ENCODE measurements at places on chromosomes 2 and 18.
A peak's percentile ranks its signal among the peaks of the same experiment; 100 is the strongest.

- DNase-seq, result no peak
These were observed 19.8 kb downstream of the EVX2 start for GRCh38 chr2:176063958-176064357.

DNA sequence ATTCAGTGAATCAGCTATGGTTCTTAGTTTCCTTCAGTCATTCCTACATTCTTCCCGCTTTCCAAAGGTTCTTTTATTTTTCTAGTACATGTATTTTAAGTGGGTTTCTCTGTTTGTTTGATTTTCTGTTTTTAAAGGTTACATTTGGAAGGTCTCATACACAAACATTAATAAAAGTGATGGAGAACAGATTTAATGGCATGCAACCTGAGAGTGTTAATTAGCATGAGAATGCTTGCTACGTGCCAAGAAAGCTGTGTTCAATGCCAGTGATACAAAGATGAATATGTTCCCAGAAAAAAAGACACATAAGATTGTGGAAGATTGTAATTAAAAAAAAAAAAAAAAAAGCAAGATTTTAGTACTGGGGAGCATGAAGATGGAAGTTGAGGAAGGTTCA lies 61.8 kb upstream of the CDC42EP3 start:
- DNase-seq, result no peak

- DNase-seq, result no peak
These were observed 82.4 kb upstream of the PDE1A start for GRCh38 chr2:182509216-182509615.

- no peak for DNase-seq
These were observed 115.3 kb upstream of the THOC1 start for GRCh38 chr18:383135-383534.

GRCh38 chr2:169265591-169265990 lies 96.7 kb downstream of the LRP2 start:
- no peak for DNase-seq

- DNase-seq, result no peak
These were observed 13.9 kb downstream of the DYSF start for GRCh38 chr2:71467180-71467815.

- DNase-seq, result no peak
These were observed 3.9 kb downstream of the RPS7 start for GRCh38 chr2:3578987-3579386.

DNA sequence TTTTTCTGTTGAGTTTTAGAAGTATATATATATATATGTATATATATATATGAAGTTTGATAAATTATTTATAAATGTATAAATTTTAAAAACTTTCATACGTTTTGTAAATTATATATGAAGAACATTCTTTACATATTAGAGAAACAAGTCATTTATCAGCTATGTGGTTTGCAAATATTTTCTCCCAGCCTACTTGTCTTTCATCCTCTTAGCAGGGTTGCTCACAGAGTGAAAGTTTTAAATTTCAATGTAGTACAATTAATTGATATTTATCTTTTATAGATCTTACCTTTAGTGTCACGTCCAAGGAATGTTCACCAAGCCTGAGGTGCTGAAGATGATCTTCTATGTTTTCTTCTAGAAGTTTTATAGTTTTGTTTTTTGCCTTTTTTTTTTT lies 78.3 kb upstream of the HS6ST1 start:
- no peak for DNase-seq

DNA sequence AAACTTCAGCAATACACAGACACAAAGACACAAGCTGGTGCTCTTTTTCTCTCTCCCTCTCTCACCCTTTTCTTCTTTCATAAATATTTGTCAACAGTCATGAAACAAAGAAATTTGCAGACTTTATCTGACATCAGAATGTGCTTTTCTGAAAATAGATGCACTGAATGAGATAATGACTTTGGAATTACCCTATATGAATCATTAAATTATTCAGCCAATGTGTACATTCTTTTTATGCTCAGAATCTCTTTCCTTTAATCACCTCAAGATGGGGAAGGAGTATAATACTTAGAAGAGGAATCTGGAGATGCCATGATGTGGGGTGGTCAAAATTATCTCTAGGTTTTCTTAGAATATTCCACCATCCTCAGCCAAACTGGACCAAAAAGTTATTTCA lies 289.9 kb downstream of the LRRTM1 start:
- DNase-seq, result no peak

- no peak for DNase-seq
These were observed 15.2 kb upstream of the AGAP1 start for GRCh38 chr2:235478609-235479008.

GRCh38 chr2:234836271-234836670 lies 115.5 kb upstream of the SH3BP4 start:
- DNase-seq, result no peak

DNA sequence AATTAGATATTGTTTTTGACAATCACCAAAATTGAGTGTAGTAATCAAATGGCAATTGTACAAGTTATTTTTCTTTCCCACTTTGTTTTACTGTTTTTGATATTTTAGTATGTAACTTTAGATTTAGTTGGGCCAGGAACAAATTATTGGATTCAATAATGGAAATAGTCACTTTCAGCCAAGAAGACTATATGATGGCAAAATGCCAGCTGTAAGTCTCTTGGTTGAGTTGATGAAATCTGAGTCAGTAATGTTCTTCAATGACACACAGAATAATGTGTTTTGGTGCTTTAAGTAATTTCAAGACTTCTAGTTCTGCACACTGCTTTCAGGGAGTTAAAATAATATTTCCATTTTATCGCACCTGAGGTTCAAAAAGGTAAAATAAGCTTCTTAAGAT lies 2022.0 kb upstream of the CELF4 start:
- DNase-seq, result no peak

DNA sequence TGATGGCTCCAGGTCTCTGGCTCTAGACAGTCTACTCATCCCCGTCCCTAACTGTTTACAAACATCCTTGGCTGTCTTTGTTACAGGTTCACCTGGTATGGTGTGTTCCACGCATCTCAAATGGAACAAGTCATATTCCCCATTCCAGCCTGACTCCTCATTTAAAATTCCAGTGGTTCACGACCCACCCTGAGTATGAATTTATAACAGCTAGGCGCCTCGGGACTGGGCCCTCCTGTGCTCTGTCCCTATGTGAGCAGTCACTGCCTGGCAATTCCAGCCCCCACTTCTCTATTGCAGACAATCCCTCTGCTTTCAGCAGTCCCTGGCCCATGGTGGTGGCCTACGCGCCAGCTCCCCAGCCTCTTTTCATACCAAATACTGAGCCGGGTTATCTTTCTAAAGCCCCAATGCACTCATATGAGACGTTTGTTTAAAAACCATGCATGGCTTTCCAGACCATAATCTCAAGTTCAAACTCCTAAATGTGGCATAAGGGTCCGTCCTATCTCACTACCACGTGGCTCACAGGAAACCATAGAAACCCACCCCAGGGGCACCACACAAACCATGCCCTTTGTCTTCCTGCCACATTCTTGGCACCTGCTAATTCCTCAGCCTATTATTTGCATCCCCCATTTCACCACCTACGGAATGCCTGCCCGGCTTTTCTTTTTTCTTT lies 1.6 kb downstream of the SERPINB8 start:
- no peak for DNase-seq

- DNase-seq, result peak; percentile 82
These were observed 1.9 kb upstream of the SH3BP4 start for GRCh38 chr2:234949762-234950434.

DNA sequence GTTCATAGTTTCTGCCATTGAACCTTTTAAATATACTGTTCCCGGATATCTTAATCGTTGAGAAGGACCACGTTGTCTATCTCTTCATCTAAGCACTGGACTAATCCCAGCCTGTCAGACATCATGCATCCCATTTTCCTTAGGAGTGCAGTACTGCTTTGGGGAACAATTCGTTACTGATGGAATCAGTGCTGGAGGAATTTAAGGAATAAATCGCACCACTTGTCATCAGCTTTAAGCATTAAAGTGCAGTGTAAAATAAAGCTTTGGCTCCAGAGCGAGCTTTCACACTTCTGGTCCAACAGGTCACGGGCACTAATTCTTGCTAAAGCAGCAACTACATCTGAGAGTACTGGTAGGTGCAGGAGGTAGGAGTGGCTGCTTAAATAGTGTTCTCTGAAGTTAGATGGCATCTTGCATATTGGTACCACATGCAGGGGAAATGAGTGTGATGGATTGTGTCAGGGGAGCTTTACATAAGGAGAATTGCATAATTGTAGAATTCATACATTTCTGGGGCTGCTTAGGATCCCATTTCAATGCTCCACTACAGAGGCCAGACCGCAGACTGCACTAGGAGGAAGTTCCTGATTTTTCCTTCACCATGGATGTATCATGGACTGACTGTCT lies 105.7 kb upstream of the RASGRP3 start:
- no peak for DNase-seq

DNA sequence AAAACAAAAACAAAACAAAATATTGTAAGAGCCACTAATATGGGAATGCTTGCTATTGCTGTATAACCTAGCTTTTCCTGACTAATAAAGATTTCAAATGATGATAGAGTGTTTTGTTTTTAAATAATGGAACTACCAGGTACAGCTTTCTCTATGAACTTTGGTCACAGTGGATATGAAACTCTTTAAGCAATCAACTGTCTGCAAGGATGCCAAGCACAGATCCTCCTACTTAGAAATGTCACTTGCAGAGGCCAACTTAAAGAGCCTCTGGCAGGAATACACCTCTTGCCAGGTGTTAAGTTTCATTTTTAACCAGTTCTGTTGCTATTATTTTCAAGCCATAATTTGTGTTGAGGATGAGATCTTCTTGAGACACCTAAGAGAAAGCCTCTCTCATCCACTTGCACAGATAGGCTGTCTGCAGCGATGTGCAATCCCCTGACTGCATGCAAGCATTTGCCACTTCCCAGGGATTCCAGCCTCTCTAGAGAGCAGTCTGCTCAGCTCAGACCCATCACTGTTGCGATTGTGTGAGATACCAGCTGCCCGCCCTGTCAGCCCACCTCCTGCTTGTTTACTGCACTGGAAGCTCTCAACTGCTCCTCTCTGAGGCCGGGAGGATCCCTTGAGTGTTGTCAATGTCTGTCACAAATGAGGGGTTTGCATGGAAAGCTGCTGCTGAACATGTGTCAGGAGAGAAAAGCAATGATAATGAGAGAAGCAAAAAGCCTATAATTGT lies 86.1 kb upstream of the SCG2 start:
- DNase-seq, result no peak

- no peak for DNase-seq
These were observed 19.1 kb upstream of the ANKRD53 start for GRCh38 chr2:70959271-70959761.

GRCh38 chr2:71815701-71816474 lies 331.8 kb downstream of the CYP26B1 start:
- no peak for DNase-seq

GRCh38 chr2:192087398-192087958 lies 107.3 kb downstream of the TMEFF2 start:
- DNase-seq, result no peak

- no peak for DNase-seq
These were observed 158.0 kb upstream of the RBMS1 start for GRCh38 chr2:160651416-160652200.

- DNase-seq, result no peak
These were observed 124.8 kb upstream of the ITGB6 start for GRCh38 chr2:160324917-160325316.

GRCh38 chr2:200677171-200677570 lies 91.4 kb downstream of the AOX1 start:
- DNase-seq, result no peak

DNA sequence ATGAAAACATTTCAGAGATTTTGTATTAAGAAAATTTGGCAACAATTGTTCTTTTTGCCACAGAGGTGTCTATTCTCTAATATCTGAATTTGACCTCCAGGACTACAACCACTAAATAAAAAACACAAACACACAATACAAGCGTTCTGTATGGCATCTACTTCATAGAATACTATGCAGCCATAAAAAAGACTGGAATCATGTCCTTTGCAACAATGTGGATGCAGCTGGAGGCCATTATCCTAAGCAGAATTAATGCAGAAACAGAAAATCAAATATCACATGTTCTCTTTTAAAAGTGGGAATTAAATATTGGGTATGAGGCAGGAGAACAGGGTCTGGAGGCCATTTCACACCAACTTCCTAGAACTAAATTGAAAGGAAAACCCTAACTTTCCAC lies 19.5 kb downstream of the SLC25A12 start:
- DNase-seq, result no peak

- no peak for DNase-seq
These were observed 108.8 kb upstream of the TMEM200C start for GRCh38 chr18:6004119-6004518.

DNA sequence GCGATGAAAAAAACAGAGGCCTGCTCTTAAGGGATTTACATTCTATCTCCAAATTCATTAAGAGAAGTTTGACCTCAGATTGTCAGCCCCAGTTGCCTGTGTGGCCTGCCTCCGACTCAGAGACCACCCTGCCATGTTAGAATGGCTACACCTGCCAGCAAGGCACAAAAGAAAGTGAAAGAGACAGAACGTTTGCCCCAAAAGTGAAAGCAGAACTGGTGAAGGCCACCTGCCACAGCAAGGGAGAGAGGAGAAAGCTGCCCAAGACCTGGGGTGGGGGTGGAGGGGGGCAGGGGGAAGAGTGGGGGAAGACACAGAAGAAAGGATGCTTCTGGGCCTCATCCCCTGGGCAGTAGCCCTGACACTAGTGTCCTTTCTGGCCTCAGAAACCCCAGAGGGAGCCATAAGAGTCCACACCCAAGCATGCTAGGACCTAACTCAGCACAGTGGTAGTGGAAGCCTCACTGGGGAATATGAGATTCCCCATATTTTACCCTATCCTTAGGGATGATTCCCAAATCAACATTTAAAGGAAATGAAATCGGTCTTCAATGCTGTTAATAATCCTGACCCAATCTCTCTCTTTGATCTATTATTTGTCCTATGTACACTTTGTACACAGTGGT lies 389.7 kb downstream of the TXNL1 start:
- DNase-seq, result no peak

DNA sequence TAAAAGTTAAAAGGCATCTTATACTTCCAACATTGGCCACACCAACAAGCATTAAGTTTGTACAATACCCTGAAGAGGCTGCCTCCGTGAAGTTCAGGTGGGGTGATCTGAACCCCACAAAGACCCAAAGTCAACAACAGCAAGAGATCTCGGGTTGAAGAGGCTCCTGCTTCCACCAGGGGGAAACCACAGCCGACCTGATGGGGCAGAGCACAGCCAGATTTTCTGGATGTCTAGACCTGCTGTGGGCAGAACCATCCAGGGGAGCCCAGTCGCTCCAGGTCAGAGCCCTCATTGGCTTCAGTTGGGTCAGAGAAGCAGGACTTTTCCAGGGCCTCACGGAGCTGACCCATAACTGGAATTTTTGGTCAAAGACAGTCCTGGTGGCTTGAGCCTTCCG lies 66.5 kb upstream of the ACKR3 start:
- DNase-seq, result no peak

DNA sequence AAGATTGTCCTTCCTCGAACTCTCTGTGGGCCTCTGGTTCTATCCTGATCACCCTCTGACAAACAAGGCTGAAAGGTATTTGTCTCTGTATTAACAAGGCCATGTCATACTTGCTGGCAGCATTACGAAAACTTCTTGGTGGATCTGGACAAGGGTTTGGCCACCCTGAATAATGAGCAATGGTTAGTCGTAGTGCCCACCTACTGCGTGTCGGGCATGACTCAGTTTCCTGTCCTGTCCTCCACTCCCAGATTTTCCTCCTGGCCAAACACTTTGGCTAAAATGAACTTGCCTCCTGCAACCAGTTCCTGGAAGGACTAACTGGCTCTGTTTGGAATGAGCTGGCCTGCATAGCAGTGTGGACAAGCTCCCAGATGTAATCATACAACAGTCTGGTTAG lies 198.5 kb upstream of the SMIM21 start:
- no peak for DNase-seq

GRCh38 chr2:123715467-123715982 lies 309.6 kb upstream of the CNTNAP5 start:
- DNase-seq, result no peak

GRCh38 chr18:9683418-9684396 lies 24.4 kb upstream of the RAB31 start:
- DNase-seq, result no peak

Measured in brain pericyte (primary cell).